ENCODE measurements at places on chromosomes 16 and 17.

DNA sequence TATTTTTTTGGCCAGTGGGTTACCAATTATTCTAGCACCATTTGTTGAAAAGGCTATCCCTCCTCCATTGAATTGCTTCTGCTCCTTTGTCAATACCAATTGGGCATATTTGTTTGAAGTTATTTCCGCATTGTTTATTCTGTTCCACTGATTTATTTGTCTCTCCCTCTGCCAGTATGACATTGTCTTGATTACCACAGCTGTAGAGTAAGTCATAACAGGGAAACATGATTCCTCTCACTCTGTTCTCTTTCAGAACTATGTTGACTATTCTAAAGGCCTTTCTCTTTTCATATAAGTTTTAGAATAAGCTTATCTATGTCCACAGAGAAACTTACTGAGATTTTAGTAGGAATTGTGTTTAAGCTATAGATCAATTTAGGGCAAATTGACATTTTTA is 94.3 kb downstream of the MAP2K6 start:
- no peak for DNase-seq

DNA sequence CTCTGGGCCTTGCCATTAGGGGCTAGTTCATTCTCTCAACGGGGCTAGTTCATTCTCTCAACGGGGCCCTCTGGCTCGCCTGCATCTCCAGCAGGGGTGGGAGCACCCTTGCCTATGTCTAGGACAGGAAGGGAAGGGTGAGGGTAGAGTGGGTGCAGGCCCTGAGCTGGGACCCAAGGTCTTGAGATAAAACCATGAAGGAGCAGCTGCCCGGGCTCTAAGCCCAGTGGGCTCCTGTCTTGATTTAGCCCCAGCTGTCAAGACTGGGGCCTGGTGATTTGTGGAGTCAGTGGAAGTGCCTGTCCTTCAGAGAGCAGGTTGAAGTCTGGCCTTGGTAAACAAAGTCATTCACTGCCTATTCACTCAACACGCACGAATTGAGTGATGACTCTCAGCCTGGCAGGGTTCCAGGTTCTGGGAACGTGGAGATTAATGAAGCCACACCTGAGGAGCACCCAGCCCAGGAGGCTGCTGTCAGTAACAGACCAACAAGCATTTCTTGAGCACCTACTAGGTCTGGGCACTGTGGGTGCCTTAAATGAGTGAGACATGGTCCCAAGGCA is 35.4 kb downstream of the WNT3 start:
- DNase-seq: no peak

DNA sequence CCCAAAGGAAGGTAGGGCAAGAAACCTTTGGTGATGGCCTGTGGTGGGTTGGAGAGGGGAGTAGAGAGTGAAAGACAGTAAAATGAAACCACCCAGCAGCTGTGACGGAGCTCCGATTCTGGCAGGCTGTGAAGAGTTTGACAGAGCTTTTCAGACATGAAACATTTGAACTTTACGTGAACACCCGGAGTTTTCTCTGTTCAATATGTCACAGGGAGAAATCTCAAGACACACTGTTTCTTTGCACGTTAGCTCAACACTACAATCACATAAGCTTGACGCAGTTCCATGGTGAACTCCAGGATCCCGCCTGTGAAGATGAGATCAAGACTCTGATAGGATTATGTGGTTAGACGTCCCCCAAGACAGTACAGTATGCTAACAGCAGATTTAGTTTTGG is 79.6 kb upstream of the CDH11 start:
- peak; percentile 46 for DNase-seq

- DNase-seq: no peak
Observed at GRCh38 chr17:81741594-81742452, 29.7 kb downstream of the SLC25A10 start.

DNA sequence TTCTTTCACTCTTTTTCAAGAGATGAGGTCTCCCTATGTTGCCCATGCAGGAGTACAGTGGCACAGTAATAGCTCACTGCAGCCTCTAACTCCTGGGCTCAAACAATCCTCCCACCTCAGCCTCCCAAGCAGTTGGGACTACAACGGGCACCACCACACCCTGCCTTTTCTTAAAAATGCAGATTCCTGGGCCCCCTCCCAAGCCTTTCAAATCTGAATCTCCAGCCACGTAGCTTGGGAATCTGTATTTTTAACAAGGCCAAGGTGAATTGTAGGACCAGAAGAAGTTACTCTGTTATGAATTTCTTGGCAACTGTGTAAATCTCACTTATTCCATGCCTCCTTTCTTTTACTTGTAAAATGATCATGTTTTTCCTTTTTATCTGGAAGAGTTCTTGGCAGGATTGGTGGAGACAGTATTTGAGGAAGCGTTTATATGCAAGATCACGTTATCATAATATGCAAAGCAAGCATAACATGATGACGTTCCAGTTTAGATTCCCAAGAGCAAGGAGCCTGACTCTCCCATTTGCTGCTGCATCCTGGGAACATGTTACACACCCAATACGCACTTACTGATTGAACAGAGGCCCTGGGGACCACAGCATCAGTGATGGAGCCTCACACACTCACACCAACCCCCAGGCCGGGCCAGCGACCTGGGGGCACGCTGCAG is 44.5 kb downstream of the LITAF start:
- DNase-seq: no peak

DNA sequence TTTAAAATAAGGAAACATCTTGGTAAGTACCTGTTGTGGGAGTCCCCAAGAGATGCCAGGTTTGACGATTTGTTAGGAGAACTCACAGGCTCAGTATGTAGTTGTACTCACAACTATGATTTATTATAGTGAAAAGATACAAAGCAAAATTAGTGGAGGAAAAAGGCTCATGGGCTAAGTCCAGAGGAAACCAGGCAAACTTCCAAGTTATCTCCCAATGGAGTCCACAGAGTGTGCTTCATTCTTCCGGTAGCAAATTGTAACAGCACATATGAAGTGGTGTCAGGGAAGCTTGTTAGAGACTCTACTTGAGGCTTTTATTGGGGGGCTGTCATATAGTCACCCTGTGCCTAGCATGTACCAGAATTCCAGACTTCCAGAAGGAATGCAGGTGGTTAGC is 2.3 kb downstream of the DDX19A start:
- DNase-seq: no peak

GRCh38 chr17:3956327-3956957 is 7.8 kb downstream of the ATP2A3 start:
- DNase-seq: no peak

GRCh38 chr16:88460496-88461330 is 7.6 kb downstream of the ZFPM1 start:
- no peak for DNase-seq

DNA sequence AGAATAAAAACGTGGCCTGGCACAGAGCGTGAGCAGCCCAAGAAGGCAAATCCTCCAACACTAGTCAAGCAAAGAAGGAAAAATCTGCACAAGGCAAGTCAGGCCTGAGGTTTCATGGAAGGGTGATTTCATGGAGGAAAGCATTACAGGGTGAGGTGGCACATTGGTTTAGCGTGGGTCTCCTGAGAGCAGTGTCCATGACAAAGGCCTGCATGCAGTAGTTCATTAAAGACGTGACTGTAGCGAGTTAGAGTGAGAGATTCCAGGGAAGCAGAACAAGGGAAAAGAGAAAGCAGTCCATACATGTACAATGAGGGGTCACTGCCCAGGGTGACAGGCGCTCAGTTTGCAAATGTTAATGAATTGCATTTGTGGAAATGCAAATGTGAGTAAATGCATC is 285.0 kb upstream of the ERCC4 start:
- DNase-seq: no peak

All from AG08395 (cell line).